Iris pigment epithelial cell (primary cell): ENCODE measurements at places on chromosomes 11 and 22.

GRCh38 chr11:1235306-1235900 is 12.5 kb downstream of the MUC5B start:
- no peak for DNase-seq

- no peak for DNase-seq
These were observed 76.3 kb upstream of the IGLL5 start for GRCh38 chr22:22811016-22812009.

DNA sequence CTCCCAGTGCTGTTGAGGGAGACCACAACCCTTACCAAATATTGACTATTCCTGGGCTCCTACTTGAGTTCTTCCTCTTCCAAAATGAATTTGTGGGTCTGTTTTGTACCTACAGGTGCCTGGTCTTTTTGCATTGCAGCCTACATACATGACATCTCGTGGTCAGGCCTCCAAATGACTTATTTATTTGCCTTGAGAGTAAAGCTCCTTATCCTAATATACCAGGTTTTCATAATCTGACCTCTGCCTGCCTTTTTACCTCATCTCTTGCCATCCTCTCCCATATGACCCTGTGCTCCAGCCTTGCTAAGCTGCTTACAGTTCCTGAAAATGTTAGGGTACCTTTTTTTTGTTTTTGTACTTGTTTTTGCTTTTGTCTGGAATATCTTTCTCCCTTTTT is 130.4 kb downstream of the UVRAG start:
- no peak for DNase-seq

DNA sequence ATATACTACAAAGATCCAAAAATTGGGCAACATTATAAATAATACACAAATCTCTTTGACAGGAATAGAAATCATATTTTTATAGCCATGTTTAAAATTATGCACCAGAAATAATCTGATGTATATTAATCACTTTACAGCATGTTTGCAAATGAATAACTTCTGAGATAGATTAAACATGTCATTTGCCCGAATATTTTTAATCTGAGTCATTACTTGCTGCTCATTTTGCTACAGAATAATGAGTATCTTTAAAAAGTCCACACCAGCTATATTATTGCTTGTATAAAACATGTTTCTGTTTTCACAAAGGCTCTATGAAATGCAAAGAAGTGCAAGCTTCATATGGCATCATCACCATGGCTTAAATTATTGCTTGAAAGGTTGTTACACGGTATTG is 336.8 kb downstream of the GUCY1A2 start:
- no peak for DNase-seq

- peak; percentile 12 for DNase-seq
These were observed 51.1 kb downstream of the WNT7B start for GRCh38 chr22:45925811-45926351.
